Right kidney (tissue), 9 donors: ENCODE measurements at places on chromosomes 2 and 18.

- DNase-seq = no peak
Observed at GRCh38 chr18:48695671-48696070, 156.8 kb downstream of the CTIF start.

DNA sequence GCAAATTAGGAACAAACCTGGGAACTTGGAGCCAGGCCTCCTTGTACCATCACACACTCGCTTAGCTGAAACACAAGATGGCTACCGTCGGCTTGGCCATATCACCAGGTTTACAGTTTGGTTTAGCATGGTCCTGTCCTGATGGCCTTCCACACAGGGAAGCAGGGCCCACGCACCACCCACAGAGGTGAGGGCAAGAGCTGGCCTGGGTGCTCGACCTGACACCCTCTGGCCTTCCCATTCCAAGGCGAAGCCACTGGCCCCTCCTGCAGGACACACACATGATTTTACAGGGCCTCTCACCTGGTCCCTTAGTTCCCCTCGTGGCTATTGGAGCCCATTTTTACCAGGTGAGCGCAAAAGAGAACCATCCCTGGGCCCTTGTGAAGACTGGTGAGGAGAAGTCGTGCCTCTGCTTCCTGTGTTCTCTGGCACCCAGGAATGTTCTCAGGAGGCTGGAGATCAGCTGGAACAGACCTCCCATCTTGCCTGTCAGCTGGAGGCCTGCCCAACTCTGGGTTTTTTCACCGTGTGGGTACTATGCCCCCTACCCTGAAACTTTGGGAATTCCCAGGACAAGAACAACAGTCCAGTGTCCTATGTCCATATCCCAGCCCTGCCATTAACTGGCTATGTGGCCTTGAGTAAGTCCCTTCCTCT is 53.0 kb upstream of the FOSL2 start:
- no peak for DNase-seq

DNA sequence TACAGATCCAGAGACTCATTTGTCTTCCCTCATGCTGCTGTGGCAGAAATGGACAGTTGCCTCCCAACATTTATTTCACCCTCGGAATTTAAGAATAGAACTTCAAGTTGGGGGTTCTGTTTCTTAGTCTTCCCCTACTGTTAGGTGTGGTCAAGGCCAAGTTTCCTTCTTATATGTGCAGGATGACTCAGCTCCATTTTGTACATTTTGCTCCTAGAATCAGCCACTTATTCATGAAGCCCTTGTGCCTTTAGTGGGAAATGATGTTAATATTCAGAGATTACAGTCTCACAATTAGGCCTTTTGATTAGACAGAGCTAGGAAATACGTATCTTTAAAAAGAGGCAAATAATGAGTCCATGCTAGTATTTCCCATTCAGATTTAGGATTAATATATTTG is 46.2 kb upstream of the ELOA2 start:
- DNase-seq = no peak

GRCh38 chr2:35794796-35795450 is 560.7 kb upstream of the CRIM1 start:
- DNase-seq = no peak

DNA sequence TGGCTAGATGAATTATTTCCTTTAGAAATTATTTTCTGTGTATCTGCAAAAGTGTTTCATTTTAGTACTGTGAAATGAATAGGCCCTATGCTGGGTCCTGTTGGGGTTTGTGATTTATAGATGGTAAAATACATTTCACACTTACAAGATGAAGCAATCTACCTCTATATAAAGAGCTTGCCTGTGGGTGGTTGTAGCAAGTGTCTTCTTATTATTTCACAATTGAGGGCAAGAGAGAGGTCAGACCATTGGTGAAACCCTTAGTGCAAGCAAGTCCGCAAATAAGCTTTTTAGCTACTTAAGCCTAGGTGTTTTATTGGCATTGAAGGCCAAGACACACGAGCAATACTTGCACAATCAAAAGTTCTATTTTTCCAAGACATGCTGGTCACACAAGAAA is 153.1 kb downstream of the FMNL2 start:
- no peak for DNase-seq

- DNase-seq = no peak
Observed at GRCh38 chr2:31318361-31319336, 84.7 kb downstream of the EHD3 start.

- peak; percentile 20 for DNase-seq
Observed at GRCh38 chr2:120347396-120348060, 1.6 kb downstream of the INHBB start.

DNA sequence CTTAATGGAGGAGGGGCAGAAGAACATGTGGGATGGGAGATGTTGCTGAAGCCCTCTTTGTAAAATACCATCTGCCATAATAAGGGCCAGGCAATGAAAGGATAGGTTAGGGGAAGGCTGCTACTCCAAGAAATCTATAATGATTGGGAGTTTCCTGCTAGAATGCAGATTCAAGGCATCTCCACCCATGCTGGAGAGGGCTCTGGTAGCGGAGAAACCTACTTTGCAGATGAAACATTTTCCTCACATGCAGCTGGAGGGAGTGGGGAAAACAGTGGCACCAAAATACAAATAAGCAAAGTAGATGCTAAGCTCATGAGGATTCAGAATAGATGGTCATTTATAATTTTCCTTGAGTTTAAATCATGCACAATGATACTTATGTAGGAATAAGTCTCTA is 82.3 kb upstream of the GCFC2 start:
- no peak for DNase-seq

- DNase-seq = no peak
Observed at GRCh38 chr2:161206471-161207032, 46.3 kb downstream of the TANK start.

- DNase-seq = no peak
Observed at GRCh38 chr2:137178951-137179377, 413.6 kb downstream of the THSD7B start.

DNA sequence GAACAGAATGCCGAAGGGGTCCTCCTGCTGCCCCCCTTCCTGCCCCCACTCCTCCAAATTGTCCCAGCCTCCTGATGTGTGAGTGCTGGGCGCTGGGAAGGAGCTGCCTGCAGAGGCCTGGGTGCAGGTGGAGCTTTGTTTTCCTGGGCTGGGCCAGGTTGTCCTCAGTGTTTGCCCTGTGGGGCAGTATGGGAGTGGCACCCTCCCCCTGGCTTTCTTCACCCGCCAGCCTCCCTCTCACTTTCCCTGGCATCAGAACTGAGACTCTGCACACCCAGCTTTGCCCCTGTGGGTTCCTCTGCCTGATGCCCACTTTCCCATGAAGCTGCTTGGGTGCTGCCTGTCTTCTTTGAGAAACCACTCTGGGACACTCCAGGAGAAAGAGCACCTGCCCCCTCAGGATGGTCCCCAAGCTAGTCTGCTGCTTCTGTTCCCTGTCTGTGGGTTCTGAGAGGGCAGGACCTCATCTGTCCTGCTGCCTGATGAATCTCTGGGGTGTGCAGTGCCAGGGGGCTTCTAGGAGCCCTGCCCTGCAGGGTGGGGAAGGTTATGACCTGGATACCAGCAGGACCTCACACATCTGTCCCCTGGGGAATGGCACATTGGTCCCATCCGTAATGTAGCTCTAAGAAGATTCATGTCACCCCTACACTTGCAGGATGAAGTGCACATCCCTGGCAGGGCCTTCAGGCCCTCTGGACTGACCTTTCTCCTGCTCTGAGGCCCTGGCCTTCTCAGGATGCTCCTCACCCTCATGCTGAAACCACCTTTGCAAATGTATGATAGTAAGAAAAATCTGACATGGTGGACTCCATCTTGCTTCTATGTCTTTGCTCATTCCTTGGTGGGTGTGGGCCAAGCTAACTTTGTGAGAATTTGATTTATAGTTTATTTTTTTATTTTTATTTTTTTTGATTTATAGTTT is 146.8 kb upstream of the HS6ST1 start:
- no peak for DNase-seq

GRCh38 chr2:202373490-202373889 is 2.6 kb upstream of the BMPR2 start:
- DNase-seq = no peak
